ENCODE measurements at places on chromosomes 13 and 19.

GRCh38 chr13:33575378-33575777 is 242.6 kb upstream of the RFC3 start:
- no peak for DNase-seq

DNA sequence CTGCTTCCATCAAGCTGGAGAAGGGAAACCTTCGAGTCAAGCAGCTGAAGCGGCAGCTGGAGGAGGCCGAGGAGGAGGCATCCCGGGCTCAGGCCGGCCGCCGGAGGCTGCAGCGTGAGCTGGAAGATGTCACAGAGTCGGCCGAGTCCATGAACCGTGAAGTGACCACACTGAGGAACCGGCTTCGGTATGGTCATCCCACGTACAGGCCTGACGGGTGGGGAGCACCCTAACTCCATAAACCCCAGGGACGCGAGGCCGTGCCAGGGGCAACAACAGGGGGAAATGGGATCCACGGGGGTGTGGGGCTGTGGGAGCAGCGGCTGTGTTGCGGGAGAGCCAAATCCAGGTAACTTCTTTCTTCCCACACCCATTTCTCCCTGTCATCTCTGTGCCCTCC is 20.2 kb downstream of the KCNC3 start:
- DNase-seq, result no peak

- DNase-seq, result no peak
Observed at GRCh38 chr13:52847322-52847681, 1.1 kb downstream of the PCDH8 start.

DNA sequence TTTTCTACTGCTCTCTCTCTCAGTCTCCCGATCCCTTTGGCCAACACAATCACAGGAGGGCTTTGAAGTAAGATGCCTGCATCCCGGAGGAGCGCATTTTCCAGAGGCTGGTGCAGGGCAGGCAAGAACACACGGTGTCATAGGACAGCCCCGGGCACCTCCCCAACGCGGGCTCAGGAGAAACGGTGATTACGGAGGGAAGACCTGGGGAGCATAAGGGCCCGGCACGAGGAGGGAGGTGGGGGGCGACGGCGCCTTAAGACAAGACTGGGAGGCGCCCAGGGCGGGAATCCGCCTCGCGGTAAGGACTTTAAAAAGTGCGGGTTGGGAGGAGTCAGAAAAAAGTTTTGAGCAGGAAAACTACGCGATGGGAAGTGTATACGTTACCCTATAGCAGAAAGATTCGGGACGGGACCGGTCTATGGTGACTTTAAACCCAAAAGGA is 18.7 kb upstream of the ZNF888 start:
- peak; percentile 59 for DNase-seq

DNA sequence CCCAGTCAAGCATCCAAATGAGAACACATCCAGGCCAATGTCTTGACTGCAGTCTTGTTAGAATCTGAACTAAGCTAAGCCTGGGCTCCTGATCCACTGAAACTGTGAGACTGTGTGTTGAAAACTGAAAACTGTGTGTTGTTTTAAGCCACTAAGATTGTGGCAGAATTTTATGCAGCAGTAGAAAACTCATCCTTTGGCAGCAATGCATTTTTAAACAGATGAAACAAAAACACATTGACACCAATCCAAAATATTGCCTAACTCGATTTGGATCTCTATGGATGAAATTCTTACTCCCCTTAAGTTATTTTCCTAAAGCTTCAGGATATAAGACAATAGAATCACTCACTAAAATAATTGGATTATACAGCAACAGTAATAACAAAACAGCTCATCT is 202.3 kb upstream of the KLF12 start:
- DNase-seq, result no peak

DNA sequence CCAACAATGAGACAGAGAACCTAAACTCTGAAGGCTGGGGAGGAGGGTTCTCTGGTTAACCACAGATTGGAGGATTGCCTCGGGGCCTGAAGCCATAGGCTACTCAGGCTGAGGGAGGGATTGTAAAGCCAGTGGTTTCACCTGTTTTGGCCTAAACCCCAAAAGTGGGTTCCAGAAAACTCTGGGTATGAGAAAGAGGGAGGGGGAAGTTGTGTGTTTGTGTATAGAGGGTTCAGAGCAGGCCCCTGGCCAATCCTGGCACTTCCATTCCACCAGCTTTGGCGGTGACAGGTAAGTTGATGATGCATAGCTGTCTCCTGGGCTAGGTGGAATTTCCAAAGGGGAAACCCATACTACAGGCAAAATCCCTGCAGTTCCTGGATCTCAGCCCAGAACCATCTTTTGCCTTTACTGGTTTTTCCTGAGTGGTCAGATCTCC is 13.5 kb upstream of the CCDC97 start:
- DNase-seq, result no peak

DNA sequence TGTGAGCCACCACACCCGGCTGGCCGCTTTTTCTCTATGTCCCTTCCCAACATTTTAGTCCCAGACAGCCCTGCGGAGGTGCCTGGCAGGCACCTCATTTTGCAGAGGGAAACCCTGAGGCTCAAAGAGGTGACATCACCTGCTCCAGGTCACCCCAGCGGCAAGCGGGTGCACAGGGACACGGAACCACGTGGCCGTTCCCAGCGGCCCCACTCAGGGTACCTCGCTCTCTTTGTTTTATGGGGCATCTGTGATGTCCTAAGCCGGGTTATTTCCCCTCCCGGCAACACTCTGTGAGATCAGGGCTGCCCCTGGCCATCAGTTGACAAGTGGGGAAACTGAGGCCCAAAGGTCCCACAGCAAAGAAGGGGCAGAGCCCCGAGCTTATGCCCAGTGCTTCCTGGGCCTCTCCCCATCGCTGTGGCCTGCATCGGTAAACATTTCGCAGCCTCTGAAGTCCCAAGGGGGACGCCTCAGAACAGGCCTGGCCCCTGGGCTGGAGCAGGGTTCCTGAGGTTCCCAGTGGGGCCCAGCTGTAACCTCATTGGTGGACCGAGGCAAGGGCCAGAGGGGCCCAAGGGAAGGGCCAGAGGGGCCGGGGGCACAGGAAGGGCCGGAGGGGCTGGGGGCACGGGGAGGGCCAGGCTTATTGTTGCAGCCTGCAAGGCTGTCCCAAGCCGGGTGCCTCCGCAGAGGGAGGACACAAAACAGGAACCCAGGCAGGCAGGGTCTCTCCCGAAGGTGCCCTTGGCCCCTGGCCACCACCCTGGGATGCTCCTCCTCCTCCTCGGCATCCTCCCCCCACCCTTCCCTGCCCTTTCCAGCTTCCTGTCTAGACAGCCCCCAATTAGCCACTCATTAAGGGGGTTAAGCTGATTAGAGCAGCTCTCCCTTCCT is 39.0 kb downstream of the SMIM24 start:
- DNase-seq, result no peak

Measured in activated CD8-positive, alpha-beta memory T cell treated with anti-CD3 and anti-CD28 coated beads, Interleukin-2, amount 50 U/mL, for 48 hours (primary cell).